Left cardiac atrium (tissue), 4 donors: ENCODE measurements at places on chromosomes 16 and 17. TPM values are rescaled to one million over a fixed set of nuclear protein-coding genes. Genes with fewer than 3 reads are reported as not detected.

DNA sequence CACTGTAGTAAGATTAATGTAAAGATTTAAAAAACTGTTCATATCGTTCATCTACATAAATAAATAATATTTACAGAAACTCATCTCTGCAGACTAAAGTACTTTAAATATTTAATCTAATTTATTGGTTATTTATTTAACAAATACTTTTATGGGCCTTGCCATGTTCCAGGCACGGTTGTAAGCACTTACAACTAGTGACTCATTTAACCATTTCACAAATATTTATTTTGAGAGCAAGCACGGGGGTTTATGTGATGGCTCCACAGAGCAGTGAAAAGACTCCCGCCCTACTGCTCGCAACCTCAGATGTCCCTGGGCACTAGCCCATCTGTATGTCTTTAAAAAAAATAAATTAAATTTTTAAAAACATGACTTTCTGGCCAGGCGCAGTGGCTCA, 575.9 kb downstream of the WWOX start:
- DNase-seq = no peak

DNA sequence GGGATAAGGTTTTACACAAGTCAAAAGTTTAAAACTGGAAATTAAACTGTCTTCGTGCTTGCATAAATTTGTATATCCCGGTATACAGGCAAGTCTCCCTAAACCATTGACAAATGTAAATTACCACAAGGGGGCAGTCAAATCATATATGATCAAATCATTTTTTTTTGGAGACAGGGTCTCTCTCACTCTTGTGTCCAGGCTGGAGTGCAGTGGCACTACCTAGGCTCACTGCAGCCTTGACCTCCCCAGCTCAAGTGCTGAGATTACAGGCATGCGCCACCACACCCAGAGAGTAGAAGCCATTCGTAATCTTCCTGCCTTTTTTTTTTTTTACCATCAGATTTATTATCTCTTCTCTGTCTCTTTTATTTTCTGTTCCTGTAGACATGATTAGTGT, 18.5 kb downstream of the TOP2A start:
- DNase-seq = no peak

GRCh38 chr16:303760-304505, 21.0 kb downstream of the PDIA2 start:
- no peak for DNase-seq

Gene RBFOX1
- 58.1 TPM for total RNA-seq

DNA sequence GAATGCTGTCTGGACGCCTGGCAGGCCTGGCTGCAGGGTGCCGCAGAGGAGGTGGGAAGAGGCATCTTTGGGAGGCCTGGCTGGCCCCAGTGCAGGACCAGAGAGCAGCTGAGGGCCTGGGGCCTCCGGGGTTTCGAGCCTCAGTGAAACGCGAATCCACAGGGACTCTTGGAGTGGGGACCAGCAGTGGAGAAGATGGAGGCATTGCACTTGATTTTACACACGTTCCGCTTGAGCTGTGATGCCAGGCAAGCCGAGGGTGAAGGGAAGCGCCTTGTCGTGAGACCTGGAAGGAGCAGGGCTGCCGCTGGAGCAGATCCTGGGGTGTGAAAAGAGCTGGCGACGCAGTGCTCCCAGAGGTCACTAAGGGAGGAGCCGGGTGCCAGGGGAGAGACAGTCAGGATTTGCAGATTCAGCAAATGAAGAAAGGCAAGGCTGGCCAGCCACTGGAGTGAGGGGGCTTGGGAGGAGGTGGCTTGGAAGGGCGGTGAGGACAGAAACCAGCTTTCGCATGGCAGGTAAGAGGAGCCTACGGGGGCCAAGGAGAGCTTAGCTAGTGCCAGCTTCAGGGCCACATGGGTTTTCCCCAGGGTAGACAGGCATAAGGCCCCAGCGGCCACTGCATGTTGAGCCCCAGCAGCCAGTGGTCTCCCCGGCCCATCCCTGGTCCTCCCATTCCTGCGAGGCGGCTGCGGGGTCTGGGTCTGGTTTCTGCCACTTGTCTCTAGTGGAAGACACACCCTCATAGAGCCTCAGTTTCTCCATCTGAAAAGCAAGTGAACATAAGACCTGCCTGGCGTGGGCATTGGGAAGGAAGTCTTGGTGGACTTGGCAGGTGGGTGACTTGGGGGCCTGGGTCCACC, 175.2 kb upstream of the CHMP6 start:
- no peak for DNase-seq

DNA sequence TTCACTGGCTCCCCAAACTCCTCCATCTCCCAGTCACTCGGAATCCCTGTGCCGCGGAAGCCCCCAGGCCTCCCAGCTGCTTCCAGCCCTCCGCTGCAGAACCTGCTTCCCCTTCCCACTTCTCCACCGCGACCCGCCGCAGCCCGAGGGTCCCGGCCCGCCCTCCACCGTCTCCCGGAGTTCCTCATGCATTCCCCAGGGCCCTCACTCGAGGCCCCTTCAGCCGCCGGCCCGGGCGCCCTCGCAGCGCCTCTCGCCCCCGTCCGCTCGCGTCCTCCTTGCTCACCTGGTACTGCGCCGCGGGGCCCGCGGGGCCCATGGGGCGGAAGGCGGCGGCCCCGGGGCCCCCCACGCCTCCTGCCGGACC, 329 bp downstream of the SMARCD2 start:
- DNase-seq = peak; percentile 46

Gene NRN1L
- not detected for total RNA-seq

- DNase-seq = peak; percentile 40
These were observed 185.5 kb downstream of the LGALS9B start for GRCh38 chr17:20281860-20282259.

- DNase-seq = no peak
These were observed 240.6 kb upstream of the ZFHX3 start for GRCh38 chr16:73288520-73288919.

DNA sequence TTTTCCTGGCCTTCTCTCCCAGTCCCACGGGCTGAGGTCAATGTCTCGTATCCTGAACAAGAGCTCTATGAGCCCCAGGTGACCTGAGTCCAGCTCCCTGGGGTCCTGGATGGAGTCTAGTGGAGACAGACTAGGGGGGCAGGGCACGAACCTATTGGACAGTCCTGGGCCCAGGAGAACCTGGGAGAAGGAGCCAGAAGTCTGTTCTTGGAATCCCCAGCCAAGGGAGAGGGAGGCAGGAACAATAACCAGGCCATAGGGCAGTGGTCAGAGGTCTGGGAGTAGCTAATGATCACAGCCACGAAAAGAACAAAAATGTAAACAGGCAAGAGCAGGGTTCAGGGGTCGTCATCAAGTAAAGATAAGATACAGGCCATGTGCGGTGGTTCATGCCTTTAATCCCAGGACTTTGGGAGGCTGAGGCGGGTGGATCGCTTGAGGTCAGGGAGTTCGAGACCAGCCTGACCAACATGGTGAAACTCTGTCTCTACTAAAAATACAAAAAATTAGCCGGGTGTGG, 60.8 kb downstream of the COPRS start:
- DNase-seq = no peak

DNA sequence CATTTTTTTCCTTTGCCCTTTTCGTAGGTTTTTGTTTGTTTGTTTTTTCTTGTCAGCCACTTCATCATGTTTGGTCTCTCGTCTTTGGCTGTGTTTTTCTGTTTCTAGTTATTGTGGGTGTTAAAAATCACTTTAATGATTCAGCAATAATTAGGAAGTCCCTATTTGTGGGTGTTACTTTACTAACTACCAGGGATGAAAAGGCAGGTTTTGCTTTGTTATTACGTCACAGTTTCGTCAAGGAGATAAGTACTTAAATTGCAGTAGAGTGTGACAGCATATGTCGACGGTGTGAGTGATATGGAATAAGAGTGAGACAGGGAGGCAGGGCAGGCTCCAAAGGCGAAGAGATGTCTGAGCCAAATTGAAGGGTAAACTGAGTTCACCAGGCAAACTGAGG, 479.6 kb downstream of the WWOX start:
- DNase-seq = no peak

DNA sequence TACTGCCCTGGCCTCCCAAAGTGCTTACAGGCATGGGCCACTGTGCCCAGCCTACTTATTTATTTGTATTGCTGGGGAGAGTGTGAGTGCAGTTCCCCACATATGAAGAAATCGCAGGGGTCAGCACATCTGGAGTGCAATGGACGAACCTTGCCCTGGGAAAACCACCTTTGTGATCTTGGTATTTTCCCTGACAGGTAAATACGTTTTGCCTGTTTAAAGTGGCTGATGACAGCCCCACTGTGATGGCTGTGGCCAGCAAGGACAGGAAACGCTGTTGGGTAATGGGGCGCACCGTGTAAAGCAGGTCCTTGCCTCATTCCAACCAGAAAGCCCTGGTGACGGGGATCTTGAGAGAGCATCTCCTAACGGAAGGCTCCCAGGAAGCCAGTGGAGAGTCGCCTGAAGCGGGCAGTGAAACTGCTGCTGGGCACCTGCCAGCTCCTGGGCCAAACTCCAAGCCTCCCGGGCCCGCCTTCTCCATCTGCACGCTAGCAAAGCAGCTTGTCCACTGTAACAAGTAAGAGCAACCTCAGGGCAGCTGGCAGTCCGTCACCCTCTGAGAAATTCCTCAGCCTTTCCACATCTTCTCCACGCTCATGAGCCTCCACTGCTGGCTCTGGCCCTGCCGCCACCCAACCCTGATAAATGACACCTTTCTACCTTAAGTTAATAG, 17.5 kb downstream of the EMC8 start:
- DNase-seq = peak; percentile 46

DNA sequence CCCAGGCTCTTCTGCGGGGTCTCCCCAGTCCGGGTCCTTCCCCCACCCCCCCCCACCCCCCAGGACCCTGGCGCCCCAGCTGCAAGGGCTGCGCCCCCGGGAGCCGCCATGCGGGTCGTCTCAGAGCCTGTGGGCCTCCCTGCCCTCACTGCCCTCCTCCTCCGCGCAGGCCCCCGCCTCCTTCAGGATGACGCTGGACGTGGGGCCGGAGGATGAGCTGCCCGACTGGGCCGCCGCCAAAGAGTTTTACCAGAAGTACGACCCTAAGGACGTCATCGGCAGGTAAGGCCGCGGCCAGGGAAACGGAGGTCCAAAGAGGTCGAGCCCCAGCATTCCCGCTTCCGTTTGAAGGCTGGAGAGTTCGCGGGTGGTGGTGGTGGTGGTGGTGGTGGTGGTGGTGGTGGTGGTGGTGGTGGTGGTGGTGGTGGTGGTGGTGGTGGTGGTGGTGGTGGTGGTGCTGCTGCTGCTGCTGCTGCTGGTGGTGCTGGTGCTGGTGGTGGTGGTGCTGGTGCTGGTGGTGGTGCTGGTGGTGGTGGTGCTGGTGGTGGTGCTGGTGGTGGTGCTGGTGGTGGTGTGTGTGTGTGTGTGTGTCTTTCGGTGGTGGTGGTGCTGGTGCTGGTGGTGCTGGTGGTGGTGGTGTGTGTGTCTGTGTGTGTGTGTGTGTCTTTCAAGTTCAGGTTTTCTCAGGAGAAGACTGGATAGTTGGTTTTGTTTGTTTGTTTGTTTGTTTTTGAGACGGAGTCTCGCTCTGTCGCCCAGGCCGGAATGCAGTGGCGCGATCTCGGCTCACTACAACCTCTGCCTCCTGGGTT, 615 bp downstream of the PHKG2 start:
- peak; percentile 68 for DNase-seq

DNA sequence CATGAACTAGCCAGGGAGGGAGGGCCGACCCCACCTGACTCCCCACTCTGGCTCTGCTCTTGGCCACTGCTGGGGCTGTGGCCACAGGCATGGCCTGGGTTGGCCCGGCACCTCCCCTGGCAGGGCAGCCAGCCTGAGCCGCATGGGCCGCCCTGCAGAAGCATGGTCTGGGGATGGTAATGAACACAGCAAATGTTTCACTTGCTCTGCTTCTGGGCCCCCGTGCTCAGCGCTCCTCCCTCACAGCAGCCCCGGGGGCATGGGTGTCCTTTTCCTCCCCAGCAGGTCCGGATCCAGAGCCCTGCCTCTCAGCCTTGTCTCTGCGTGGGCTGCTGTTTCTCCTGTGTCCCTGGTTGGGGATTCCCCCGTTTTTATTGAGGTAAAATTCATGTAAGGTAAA, 30.9 kb upstream of the KCNJ12 start:
- no peak for DNase-seq

GRCh38 chr16:52783616-52784015, 236.7 kb upstream of the TOX3 start:
- no peak for DNase-seq

GRCh38 chr16:74738113-74738541, 36.5 kb downstream of the FA2H start:
- DNase-seq = no peak

Gene PARD6A
- total RNA-seq = 2.5 TPM
